ENCODE measurements at places on chromosomes 7 and 10.

DNA sequence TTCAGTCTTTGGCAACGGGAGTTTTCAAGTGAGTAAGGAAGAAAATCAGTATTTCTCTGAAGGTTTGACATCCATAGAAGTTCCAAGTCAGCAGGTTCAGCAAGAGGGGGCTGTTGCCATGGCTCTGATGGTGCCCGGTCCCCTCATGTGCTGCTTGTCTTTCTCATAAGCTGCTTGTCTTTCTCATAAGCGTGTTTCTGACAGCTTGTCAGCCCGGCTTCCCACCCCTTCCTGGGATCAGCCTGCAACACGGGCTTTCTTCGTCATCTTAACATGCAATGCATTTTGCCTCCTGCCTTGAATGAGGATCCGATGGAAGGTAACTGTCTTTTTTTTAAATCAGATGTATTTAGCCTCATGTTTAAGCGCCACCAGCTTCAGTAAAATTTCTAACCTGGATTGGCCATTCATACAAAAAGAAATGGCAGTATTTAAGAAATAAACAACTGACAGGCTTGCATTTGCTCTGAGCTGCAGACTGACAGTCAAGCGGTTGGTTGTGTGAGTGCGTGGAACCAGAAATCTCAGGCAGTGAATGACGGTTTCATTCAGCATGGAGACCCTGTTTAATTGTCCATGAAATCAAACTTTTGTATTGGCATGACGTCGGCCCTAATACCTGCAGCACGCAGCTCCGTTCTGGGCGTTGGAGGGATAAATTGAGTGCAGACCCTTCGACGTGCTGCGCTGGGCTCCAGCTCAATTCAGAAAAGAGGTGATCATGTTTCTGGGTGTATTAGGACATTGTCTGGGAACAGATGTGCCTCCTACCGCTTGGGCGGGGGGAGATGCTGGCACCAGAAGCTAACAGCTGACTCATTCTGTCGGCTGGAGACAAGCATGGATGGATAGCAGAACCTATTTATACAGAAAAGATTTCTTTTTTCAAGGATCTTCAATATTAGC is 454.7 kb upstream of the FOXK1 start:
- peak; percentile 41 for DNase-seq

- DNase-seq: no peak
These were observed 30.9 kb downstream of the PLEKHS1 start for GRCh38 chr10:113782367-113782766.

DNA sequence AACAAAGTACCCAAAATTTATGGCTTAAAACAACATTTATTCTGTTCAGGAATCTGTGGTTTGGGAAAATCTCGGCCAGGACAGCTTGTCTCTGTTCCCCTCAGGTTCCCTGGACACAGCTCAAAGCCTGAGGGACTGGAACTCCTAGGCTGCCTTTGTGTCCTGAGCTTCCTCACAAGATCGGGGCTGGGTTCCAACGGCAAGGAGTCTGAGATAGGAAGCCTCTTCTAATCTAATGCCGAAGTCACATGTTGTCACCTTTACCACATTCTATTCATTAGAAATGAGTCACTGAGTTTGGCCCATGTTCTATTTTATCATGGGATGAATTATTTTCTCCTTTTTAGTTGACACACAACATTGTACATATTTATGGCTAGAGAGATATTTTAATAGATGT is 80.5 kb downstream of the ANKRD26 start:
- DNase-seq: no peak

GRCh38 chr10:73974309-73974946 is 23.5 kb upstream of the VCL start:
- DNase-seq: no peak

DNA sequence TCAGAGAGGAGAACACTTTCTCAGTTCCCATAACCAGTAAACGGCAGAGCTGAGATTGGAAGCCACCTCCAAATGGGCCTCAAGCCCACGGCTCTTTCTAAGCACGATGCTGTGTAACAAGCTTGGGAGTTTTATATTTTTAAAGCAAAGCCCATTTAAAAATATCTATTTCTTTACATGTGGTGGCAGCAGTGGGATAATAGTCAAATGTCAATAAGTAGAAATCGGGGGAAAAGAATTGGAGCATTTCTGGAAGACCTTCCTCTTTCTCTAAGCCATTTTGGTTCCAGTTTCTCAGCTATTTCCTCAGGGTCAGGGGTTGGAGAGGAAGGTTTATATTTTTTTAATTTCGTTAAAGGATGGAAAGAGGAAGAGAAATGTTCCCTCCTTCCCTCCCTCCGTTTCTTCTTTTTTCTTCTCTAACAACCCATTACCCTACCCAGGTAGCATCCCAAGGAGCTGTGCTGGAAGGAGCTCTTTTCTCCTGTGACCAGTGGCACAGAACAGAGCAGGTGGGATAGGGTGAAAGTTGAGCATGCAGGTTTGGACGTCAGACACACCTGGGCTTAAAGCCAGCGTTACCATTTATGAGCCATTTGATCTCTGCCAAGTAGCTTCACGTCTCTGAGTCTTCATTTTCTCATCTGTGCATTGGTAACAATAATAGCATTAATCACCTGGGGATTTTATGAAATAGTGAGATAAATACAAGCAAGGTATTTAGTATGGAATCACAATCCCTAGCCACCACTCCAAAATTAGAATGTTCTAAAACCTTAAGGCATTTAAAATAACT is 515.7 kb downstream of the RPS24 start:
- peak; percentile 65 for DNase-seq

DNA sequence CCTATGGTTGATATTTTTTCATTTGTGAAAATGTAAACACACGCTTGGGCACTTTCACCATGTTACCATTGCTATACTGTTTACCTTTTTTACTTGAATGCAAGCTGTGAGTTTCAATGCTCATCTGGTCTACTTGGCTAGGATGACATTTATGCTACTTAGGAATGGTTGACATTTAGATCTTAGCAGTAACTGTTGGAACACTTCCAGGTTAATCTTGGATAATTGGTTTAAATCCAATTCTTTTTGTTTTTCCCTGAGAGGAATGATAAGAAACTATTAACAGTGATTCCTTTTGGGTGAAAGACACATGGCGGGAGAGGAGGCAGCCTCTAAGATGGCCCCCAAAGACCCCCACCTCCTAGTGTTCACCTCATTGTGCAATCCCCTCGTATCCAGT is 51.4 kb upstream of the AMPH start:
- DNase-seq: no peak

GRCh38 chr7:27703181-27703580 is 36.8 kb upstream of the TAX1BP1 start:
- DNase-seq: no peak

DNA sequence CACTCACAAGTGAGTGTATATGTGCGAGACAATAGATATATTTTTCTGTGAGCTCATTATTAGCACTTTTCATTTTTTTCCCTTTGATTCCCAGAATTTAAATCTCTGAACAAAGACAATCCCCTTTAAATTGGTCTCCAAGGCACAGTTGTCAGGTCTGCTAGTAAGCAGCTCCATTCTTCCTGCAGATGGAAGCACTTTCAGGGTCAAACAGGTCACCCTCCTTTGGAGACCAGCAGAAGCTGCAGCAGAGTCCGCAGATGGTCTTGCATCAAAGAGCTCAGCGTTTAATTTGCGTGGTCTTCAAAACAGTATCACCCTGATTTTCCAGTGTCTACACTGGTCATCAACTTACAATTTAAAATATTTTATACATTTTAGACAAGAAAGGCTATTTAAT is 543.8 kb downstream of the ARL4A start:
- DNase-seq: no peak

DNA sequence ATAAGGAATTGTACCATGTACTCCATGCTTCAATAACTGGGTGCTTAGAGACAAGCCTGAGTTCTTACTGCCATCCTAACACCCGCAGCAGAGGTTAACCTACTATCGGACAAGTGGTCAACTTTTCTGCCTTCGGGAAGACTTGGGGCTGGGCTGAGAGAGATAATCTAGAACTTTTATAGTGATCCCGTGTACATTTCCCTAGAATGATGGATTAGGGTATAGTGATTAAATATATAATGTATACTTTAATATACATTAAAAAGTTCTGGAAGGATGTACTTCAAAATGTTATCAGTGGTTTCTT is 12.2 kb upstream of the HNRNPF start:
- no peak for DNase-seq

Data from DMS79 (cell line).